CD8-positive, alpha-beta memory T cell (primary cell): ENCODE measurements at places on chromosomes 2 and 18.

- no peak for DNase-seq
Measured at GRCh38 chr2:165529130-165529529, 59.6 kb downstream of the CSRNP3 start.

DNA sequence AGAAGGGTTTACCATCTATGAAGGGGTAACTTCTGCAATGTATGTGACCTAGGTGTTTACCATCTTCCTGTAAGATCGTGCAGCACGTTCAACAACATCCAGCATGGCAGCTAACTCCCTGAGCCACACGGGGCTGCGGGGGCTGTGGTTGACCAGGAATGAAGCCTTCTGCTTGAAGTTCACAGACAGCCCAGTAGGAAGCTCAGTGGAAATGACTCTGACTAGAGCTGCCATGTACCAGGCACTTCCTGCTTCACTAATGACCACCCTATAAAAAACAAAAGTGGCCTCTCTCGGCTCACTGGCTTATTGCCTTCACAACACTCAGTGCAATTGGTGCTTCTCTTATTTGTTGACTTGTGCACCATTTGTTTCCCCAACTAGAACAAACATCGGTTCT lies 99.7 kb upstream of the SMAD7 start:
- no peak for DNase-seq

DNA sequence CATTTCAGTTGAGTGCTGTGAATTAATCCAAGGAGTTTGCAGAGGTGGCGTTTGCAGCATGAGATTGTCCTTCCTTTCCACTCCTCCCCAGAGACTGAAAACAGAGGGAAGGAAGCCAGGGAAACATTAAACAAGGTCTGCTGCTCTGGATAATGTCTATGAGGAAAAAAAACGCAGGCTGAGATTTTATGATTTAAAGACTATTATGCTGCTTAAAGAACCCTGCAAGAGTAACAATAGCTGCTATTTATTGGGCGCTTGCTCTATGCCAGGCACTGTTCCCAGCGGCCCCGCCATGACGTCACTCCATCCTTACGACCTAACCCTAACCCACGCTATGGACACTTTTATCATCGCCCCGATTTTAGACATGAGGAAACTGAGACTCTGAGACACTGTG lies 222.4 kb downstream of the BCL2 start:
- DNase-seq = no peak

DNA sequence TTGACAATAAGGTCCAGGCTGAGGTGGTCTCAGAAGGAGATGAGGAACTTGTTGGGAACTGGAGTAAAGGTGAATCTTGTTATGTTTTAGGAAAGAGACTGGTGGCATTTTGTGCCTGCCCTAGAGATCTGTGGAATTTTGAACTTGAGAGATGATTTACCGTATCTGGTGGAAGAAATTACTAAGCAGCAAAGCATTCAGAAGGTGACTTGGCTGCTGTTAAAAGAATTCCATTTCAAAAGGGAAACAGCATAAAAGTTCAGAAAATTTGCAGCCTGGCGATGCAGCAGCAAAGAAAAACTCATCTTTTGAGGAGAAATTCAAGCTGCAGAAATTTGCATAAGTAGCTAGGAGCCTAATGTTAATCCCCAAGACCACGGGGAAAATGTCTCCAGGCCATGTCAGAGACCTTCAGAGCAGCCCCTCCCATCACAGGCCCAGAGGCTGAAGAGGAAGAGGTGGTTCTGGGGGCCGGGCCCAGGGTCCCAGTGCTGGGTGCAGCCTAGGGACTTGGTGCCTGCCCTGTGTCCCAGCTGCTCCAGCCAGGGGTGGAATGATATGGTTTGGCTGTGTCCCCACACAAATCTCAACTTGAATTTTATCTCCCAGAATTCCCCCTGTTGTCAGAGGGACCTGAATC lies 73.5 kb downstream of the FIGN start:
- DNase-seq = no peak

DNA sequence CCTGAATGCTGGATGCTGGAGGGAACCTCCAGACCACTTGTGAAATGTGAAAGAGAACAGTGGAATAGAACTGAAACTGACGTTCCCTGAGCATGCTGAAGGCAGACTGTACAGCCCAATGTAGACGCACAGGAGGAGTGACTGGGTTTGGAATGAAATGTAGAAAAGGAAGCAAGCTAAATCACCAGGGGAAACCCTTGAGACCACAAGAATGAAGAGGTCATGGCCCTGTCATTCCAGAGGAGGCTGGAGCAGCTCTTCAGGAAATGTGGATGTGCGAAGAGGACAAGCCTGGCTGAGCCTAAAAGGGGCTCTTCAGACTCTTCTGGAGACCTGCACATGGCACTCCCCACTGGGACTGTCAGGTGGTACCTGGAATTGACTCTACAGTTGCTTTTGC lies 118.5 kb upstream of the ALPP start:
- no peak for DNase-seq

GRCh38 chr18:74731097-74731496 lies 133.4 kb downstream of the ZNF407 start:
- no peak for DNase-seq

DNA sequence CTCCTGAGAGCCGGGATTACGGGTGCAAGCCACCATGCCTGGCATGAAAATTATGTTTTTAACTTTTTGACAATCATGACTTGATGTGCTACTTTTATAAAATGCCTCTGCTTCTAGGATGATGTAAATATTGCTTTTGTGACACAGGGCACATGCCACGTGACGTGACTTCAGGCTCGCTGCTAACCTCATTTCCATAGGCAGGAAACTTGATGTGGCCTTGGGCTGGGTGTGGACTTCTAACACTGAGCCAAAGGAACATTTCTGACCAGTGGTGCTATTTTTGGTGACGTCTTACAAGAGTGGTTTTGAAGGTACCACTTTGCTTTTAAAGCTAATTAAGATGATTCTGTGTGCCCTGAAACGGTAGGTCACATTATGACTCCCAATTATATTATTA lies 34.2 kb upstream of the THOC1 start:
- no peak for DNase-seq

- no peak for DNase-seq
Measured at GRCh38 chr18:7332452-7332851, 101.6 kb downstream of the LRRC30 start.

DNA sequence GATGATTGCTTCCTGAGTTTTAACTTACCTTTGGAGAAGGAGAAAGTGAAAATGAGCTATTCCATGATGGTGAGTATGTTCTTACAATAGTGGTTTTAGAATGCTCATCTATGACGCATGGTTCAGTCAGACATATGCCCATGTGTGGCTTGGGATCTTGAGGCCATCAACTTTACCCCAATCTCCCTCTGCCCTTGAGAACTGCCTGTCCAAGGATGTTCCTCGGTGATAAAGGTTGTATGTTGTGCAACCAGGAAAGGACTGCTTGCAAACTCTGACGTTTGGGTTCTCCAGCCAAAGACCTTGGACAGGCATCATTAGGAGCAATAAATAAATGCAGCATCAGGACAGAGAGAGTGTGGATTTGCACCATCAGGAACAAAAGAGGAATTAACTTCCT lies 165.0 kb downstream of the ZEB2 start:
- DNase-seq = no peak

DNA sequence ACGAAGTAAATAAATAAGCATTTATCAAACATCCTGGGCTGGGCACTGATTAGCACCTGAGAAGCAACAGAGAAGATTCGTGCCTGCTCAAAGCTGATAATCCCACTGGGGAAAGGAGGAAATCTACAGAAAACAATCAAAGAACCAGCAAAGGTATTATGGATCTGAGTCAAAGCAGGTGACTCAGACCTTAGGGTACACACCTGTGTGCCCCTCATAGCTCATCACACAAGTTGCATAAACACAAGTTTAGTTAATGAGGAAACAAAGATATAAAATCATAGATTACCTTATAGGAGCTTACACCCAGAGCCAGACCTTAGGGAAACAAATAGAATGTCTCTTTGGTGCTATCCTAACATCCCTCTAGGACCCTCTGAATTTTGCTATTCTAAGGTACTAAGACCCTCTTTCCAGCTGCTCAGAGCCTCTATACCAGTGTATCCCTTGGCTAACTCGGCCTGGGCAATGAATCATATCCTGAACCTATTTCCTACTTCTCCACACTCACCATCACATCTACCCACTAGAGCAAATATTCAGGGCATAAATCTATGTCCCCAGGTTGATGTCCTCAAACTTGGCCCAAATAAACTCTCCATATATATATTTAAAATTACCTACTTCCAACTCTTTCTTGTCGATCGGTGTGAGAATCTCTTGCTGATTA lies 19.3 kb upstream of the CTIF start:
- no peak for DNase-seq

DNA sequence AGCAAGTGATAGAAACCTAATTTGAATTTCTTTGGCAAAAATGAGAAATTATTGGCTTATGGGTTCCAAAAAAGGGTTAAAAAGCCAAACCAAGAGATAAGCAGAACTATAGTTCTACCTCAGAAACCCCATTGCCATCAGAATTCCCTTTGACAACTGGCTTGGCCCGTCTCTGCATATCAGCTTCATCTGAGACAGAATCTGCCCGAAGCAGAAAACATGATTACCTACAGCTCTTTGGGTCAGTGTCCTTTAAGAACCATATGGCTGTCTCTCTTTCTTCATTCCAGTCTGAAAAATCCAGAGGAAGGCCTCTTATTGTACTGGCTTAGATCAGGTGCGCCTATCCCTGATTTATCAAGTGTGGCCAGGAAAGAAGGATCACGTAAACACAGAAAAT lies 49.8 kb upstream of the AGPS start:
- no peak for DNase-seq

DNA sequence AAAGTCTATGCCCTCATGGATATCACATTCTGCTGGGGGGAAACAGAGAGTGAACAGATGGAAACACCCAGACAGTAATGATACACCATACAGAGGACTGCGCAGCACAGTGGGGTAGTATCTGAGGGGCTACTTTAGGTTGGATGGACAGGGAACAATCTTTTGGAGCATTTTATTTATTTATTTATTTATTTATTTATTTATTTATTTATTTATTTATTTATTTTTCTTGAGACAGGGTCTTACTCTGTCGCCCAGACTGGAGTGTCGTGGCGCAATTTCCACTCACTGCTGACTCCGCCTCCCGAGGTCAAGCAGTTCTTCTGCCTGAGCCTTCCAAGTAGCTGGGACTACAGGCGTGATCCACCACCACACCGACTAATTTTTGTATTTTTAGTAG lies 89.2 kb downstream of the TGOLN2 start:
- DNase-seq = no peak

DNA sequence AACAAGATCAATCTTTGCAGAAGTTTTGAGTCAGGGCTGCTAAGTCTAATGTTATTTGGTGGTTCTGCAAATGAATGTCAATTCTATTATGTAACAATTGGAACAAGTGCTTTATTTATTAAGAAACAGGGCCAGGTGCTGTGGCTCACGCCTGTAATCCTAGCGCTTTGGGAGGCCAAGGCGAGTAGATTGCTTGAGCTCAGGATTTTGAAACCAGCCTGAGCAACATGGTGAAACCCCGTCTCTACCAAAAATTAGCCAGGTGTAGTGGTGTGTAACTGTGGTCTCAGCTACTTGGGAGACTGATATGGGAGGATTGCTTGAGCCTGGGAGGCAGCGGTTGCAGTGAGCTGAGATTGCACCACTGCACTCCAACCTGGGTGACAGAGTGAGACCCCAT lies 13.2 kb upstream of the RNF103 start:
- no peak for DNase-seq
